ENCODE measurements at places on chromosomes 2 and 18.

GRCh38 chr2:8076448-8077342 is 605.2 kb upstream of the ID2 start:
- DNase-seq, result no peak

DNA sequence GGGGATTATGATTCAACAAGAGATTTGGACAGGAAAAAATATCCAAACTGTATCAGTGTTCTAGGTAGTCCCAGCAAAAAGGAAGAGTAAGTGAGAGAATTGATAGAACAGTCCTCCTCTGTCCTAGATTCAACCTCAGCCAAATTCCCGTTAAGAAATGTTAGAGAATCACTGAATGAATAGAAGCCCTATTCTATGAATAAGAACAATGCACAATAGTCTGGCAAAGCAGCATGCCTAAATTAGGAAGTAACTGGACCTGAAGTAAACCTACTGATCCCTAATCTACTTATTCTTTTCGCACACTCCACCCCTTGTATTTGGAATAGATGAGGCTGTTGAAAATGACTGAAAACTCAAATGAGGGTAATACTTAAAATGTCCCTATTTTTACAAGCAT is 1665.5 kb downstream of the LRP1B start:
- no peak for DNase-seq

DNA sequence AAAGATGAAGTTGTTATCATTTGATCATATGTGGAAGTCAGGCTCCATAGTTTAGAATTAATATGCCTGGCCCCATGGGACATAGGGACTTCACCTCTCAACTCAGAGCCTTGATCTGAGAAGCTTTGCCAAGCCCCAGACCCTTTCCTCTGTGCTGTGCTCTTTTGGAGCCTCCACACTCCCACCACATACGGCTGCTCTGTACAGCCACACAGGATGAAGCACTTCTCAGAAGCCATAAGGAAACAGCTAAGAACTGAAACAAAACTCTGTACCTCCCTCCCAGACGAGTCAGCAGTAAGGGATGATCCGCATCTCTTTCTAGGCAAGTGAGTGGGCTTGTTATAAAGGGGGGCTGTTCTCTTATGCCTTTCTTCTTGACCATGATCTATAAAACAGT is 66.5 kb downstream of the CAB39 start:
- DNase-seq, result no peak

- DNase-seq, result no peak
Measured at GRCh38 chr18:57771193-57771592, 31.9 kb downstream of the ATP8B1 start.

- no peak for DNase-seq
Measured at GRCh38 chr2:159185401-159186130, 100.9 kb downstream of the WDSUB1 start.

- DNase-seq, result no peak
Measured at GRCh38 chr2:226683196-226683595, 116.4 kb downstream of the IRS1 start.

- DNase-seq, result no peak
Measured at GRCh38 chr2:77294474-77294873, 227.7 kb downstream of the LRRTM4 start.

DNA sequence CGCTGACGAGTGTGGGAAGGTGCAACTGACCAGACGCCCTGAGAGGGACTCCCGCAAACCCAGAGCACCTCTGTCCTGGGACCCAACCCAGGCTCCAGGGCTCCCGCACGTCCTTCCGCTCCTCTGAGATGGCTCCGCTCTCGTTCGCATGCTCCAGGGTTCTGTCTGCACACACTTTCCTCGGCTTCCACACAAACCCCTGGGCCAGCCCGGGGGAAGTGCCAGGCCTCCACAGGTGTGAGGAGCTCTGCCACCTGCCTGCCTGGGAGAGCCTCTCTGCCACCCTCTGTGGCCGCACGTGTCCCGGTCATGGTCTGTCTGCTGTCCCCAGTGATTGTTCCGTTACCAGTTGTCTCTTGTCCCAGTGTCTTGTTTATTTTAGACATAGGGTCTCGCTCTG is 222.9 kb downstream of the HDAC4 start:
- DNase-seq, result peak; percentile 58

GRCh38 chr18:9742524-9743131 is 34.5 kb downstream of the RAB31 start:
- DNase-seq, result no peak

GRCh38 chr2:9112079-9112721 is 94.4 kb upstream of the ASAP2 start:
- peak; percentile 65 for DNase-seq

DNA sequence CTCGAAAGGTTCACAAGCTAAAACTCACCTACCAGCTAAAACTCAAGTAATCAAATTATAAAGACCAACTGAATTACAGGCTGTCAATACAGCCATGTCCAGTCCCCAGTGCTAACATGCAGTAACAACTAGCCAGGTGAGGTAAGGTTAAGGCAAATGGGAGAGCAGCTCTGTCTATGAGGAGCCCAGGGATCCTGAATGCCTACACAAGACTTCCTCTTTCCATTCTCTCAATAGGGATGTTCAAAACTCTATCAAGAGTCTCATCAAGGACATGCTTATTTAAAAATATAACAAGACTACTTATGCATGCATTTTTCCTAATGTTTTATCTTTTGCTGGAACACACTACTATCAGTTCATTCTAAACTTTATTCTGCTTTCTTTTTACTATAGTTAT is 20.4 kb downstream of the REV1 start:
- DNase-seq, result no peak

DNA sequence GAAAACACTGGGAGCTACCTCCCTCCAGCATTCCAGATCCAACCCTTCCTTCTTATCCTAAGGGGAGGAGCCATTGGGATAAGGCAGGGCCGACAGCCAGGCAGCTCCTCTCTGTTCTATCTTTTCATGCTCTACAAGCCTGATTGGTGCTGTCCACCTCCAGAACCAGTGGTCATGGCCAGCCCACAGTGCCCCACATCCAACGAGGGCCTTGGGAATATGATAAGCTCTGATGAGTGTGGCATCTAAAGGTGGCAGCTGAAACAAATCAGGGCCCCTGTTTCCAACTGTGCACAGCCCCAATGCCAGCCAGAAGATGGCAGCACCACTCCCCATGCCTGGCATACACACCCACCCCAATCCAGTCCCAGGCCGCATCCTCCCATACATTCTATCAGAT is 329.3 kb downstream of the C1D start:
- no peak for DNase-seq

GRCh38 chr18:77851802-77852201 is 602.2 kb downstream of the GALR1 start:
- no peak for DNase-seq

DNA sequence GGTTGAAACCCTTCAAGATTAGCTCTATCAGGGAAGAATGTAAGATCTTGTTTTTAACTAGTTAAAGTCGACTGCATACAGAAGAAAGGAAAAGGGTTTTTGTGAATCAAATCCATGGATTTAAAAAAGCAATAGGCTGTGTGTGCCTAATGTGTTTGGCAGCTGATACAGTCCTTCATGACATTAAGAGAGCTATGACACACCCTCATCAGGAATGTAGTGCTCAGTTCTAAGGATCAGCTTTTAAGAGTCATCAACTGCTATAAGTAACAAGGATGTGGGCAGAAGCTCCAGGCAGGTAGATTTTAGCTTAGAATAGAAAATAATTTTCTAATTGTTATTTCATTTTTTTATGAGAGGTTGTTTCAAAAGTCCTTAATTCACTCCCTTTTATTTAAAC is 52.9 kb downstream of the PPP1R1C start:
- no peak for DNase-seq

GRCh38 chr2:239822146-239822831 is 202.9 kb downstream of the NDUFA10 start:
- peak; percentile 5 for DNase-seq

DNA sequence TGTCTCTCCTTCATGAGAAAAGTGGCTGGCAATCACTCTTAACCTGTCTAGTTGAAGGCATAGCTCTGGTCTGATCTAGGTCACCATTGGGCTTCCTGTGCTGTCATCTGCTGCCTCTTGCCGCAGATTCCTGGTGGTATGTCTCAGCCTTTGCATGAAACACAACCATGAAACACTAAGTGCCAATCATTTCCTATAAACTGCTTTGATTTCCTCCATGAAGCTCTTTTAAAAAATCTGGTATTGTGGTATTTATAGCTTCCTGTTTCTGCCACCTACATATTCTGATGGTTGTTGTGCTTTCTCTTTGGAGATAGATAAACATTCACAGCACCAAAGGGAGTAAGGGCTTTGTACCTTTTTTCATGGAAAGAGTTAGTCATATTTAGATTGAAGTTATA is 120.0 kb upstream of the EPC2 start:
- DNase-seq, result no peak

- peak; percentile 78 for DNase-seq
Measured at GRCh38 chr2:109242210-109242653, 113.2 kb downstream of the SH3RF3 start.

DNA sequence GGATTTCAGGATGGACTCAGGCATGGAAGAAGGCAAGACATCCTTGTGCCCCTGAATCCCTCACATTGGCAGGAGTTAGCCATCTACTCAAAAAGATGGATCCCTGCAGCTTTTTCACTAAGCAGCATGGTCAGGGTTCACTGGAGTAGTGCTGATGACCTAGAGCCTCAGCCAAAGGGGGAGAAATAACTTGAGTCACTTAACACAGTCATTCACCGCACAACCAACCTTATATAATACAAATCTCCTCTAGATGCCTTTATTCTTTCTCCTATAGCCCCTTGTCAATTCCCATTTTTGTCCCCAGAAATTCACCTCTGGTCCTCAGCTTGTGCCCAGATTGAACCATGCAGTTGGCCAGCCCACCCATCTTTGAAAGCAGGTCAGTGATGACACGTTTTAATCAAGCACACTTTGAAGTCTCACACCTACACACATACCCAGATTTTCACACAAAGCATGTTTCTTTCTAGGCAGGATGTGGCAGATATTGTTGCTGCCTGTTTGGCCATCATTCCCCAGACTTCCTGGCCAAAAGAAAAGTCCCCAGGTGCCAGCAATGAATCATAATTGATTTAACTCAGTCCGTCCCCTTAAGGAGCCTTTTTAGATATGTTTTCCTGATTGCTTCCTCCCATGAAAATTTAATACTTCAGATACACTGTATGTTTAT is 84.2 kb downstream of the LBH start:
- no peak for DNase-seq

- DNase-seq, result no peak
Measured at GRCh38 chr2:101064125-101064502, 62.0 kb downstream of the RPL31 start.

DNA sequence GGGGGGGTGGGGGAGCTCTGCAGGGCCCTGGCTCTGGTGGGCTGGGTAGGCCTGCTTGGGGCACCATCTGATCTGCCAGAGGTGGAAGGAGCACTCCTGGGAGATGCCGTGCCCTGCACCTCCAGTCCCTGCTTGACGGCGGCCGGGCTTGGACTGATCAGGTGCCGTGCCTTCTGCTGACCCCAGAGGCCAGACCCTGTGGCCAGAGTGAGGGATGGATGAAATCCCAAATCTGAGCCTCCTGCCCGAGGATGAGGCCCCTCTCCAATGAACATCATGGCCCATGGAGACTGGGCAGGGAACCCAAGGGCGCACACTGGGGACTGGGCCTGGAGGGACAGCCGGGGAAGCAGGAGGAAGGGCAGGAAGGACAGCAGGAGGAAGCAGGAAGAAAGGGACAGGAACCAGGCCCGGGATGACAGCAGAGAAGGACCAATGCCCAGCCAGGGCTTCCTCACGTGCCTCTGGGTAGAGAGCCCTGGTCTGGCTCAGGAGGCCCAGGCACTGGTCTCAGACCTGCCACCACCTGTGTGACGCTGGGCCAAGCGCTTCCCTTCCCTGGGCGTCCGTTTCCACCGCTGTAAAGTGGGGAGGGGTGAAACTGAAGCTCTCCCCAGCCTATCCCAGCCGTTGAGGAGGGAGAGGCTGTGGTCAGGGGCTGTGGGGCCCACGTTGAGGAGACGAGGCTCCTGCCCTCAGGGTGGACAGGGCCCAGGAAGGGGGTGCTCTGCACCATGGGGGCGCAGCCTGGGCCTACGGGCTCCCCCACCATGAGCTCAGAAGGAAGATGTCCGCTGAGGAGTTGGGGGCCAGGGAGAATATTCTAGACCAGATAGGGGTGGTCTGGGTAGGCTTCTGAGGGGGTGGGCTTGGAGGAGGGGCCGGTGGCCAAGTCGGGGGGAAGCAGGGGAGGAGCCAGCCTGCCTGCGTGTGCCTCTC is 1.0 kb upstream of the GPR35 start:
- DNase-seq, result peak; percentile 35

DNA sequence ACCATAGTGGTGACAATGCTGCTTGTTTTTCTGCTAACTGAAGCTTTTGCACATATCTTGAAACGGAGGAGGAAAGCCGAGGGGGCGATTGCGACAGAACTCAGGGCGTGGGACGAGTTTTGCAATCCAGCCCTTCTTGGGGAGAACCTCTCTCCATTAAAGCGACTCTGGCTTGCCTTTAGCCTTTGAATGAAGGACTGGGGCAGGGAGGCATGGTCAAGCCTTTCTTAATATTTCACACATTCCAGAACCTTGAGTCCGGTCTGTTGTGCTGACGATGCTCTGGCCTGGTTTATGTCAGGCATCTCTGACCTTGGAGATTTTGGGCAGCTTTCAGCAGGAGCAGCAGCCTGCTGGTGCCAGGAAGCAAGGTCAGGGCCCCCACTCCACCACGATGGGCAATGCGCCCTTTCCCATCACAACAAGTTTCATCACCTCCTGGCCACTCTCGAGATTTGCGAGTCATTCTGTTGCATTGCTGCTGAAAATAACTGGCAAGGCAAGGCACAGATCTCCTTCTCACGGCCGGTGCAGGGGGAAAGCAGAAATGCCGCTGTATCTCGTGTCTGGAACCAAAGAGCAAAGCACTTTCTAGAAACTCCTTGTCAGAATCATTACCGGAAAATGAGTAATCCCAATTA is 10.8 kb downstream of the EMILIN2 start:
- peak; percentile 93 for DNase-seq

DNA sequence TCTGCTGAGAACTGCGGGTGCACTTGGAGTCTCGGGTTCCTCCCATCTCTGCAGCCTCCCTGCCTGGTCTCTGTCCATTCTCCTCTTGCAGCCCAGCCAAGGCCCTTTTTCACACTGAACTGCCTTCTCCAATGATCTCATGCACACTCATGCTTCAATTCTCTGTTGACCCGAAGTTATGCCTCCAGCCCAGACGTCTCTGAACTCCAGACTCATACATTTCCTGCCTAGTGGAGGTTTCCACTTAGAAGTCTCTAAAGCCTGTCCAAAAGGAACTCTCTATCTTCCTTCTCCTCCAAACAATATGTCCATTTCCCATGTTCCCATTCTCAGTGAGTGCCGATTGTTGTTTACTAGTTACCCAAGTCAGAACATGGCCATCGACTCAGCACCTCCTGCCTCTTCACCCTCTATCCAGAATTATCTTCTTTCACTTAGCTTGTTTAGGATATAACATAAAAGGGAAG is 155.2 kb downstream of the IRS1 start:
- DNase-seq, result no peak

DNA sequence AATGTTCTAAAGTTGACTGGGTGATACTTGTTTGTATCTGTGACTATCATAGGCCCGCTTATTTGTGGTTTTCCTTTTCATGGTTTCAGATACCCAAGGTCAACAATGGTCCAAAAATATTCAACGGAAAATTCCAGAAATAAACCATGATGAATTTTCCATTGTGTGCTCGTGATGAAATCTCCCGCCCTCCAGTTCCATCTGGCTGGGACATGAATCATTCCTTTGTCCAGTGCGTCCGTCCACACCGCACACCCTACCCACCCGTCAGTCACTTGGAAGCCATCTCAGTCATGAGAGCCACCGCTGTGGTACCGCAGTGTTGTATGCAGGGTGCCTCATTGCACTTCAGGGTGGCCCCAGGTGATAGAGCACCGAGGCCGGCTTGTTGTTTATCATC is 268.2 kb upstream of the PXDN start:
- DNase-seq, result no peak
